GM06990 (cell line): ENCODE measurements at places on chromosomes 13 and 19.

GRCh38 chr13:101049166-101049850 lies 367.0 kb downstream of the NALCN start:
- DNase-seq, result no peak

GRCh38 chr13:41127701-41128100 lies 4.9 kb downstream of the KBTBD6 start:
- DNase-seq, result no peak

DNA sequence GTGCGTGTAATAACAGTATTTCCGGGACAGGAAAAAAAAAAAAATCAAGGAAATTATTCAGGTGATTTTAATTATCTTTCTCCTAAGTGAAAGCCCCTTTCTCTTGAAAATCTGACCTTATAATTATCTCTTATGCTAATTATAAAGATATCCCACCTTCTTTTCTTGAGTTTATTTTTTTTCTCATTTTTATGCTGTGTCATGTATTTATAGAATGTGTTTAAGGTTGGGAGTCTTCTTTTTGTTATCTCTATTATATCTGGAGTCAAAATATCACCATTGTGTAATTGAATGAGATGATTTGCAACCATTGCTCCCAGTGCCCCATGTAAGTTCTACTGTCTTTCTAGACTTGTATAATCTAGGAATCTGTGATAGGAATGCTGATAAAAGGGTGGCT lies 3.0 kb downstream of the TMEM255B start:
- no peak for DNase-seq

DNA sequence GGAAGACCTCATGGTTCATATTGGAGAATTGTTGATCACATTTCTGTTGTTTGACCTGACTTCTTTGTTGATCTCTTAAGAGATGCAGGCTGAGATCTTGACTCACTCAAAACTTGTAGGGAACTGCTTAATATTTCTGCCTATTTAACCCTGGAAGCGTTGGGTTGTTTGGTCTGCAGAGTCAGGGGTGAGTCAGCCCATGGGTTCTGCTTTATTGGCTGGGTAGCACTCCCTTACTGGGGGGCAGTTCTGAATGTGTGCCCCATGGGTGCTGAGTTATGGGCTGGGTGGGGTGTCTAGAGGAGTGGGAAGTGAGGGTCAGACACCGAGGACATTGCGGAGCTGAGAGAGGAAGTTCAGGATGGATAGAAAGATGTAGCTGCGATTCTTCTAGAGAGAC lies 87.9 kb downstream of the LRCH1 start:
- no peak for DNase-seq

GRCh38 chr19:55638864-55639359 lies 1.9 kb upstream of the ZNF580 start:
- DNase-seq, result no peak

DNA sequence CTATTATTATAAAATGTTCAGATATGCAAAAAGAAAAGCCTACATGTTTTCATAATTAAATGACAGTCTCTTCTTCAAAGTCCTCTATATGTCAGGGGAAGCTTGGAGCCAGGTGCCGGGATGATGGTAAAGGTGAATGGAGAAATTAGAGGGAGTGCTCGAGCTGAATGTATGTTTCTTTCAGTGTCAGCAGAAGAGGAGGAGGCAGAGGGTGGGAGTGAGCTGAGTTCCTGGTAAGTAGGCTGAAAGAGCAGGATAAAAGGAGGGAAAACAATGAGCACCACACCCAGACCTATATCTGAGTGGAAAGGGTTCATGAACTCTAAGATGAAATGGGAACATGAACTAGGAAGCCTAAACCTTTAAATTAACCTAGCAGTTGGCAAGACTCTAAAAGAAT lies 307.6 kb upstream of the NBEA start:
- no peak for DNase-seq

GRCh38 chr19:34305221-34306083 lies 51.1 kb downstream of the GARRE1 start:
- DNase-seq, result no peak

DNA sequence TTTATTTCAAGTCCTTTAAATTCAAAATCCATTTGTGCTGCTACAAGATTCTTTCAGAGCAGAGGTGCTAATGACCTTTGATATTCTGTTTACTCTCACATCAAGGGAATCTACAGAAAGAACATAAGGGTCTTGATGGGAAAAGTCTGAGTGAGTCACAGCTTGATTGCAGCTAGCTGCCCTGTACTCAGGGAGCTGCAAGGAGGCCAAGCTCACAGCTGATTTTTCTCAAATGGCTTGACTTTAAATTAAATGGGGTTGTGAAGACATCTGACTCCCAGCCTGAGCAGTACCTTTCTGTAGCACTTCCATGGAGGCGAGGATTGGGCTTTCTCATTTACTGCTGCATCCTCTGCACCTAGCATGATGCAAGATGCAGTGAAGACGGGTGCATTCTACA lies 62.5 kb downstream of the RAP2A start:
- DNase-seq, result no peak

DNA sequence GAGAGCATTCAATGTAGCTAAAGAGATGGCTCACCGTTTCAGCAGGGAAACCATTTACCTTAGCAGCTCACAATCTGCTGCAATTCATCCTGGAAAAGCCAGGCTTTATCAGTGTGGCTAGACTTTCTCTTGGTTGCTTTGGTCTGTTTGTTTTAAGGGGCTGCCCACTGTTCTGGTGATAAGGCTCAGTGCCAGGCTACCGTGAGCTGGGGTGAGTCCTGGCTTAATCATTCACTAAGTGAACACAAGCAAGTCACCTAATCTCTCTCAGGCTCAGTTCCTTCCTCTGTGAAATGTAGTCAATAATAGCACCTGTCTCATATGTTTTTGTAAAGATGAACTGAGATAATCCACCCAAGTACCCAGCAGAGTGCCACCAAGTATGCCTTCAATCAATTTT lies 229.0 kb downstream of the TEX29 start:
- no peak for DNase-seq

DNA sequence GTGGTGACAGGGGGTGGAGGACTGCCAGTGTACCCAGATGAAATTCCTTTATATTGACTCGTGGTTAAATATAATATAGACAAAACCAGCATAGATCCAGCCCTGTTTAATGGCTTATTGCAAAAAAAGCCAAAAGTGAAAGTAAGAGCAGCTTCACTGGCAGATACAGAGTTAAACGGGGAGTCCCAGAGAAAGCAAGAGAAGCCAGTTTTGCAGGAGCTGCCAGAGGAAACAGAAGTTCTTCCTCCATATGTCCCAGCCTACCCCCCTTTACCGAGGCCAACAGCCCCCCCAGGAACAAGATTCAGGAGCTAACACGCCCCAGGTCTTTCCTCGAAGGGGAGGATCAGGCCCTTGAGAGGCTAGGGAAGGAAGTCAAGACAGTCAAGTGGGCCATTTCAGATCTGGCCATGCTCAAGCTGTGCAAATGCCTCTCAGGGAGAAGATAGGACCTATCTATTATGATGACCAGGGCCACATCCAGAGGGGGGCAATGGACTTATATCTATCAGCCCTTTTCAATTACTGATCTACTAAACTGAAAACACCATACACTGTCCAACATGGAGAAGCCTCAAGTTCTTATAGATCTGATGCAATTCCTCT lies 47.2 kb upstream of the ZNF737 start:
- no peak for DNase-seq
